ENCODE measurements at places on chromosomes 16 and 17.

DNA sequence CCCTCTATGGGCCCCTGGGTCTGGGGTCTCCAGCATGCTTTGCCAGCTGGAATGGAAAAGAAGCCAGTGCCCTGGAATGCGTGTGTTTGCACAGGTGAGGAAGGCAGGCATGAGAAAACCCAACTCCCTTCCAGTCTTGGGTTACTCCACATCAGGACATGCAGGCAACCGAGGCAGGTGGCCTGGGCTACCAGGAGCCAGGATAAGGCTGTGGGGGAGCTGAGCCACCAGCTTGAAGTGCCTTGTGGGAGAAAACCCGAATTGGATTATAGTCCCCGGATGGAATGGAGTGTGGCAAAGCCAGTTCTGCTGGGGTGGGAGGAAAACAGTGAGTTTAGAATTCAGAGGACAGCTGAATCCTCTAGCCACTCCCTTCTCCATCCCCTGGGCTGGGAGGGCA lies 7.2 kb downstream of the SRCIN1 start:
- DNase-seq = no peak

DNA sequence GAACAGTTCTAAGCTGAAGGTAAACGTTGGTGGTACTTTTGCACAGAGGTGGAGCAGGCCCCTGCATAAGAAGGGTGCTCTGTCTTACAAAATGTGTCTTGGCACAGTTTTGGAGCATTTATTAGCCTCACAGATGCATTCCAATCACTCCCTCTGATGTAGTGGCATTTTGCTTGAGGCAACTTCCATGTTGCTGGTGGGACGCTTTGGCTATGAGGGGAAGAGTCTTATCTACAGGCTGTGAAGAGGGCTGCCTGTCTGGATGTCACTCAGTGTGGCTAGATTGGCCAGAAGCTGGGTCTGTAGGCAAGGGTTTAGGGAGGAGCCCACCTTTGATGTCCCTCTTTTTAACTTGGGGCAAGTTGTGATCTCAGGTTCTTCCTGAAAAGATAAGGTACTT lies 2.6 kb upstream of the RARA start:
- DNase-seq = no peak

- no peak for DNase-seq
Observed at GRCh38 chr17:4583782-4584100, 588 bp upstream of the SMTNL2 start.

- no peak for DNase-seq
Observed at GRCh38 chr16:58264961-58265479, 29.8 kb downstream of the PRSS54 start.

GRCh38 chr16:9047689-9048301 lies 43.6 kb upstream of the HAPSTR1 start:
- no peak for DNase-seq

GRCh38 chr16:27500801-27501200 lies 48.9 kb downstream of the GTF3C1 start:
- DNase-seq = no peak

- DNase-seq = no peak
Observed at GRCh38 chr17:51050291-51051033, 70.2 kb downstream of the SPAG9 start.

- DNase-seq = no peak
Observed at GRCh38 chr17:72877348-72877747, 215.1 kb downstream of the SLC39A11 start.

- no peak for DNase-seq
Observed at GRCh38 chr16:28990375-28991040, 5.7 kb downstream of the LAT start.

- DNase-seq = no peak
Observed at GRCh38 chr16:88057656-88058055, 106.4 kb downstream of the BANP start.

DNA sequence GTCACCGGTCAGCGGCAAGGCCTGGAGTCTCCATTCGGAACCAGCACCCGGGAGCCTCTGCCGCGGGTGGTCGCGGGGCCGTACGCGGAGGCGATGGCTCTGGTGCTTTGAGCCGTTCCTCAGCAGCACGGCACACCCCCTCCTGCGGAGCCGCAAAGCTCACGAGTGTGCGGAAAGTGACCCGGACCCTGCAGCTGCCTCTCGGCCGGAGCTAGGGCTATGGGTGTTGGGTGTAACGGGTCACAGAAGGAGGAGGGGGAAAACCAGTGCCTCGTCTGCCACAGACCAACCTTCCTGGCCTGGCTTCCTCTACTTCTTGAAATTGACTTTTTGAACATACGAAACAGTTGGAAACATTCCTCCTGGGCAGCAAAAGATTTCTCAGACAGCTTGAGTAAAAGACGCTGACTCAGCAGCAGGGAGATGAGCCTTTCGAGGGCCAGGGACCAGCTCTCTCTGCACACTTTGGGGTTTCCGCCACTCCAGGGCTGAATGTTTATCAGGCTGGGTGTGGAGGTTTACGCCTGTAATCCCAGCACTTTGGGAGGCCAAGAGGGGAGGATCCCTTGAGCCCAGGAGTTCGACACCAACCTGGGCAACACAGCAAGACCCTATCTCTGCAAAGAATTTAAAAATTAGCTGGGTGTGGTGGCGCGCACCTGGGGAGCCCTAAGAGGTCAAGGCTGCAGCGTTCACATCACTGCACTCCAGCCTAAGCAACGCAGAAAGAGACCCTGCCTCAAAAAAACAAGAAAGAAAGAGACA lies 26.4 kb upstream of the PITPNA start:
- no peak for DNase-seq

- DNase-seq = no peak
Observed at GRCh38 chr17:80223838-80224497, 3.7 kb downstream of the SLC26A11 start.

DNA sequence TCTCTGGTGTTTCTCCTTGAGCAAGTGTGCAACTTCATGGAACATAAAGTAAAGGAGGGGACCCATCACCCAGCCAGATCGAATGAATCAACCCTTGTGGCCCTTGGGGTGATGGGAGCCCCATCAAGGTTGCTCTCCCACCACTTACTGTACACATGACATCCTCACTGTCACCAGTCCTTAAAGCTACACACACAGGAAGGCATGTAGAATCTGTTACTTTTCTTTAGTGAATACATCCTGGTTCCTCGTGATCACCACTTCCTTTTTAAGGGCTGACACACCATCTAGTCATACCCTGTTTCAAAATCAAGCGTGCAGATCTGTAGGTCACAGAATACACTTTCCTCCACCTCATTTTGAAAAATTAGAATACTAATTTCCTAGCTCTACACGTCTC lies 22.6 kb upstream of the MPHOSPH6 start:
- no peak for DNase-seq

DNA sequence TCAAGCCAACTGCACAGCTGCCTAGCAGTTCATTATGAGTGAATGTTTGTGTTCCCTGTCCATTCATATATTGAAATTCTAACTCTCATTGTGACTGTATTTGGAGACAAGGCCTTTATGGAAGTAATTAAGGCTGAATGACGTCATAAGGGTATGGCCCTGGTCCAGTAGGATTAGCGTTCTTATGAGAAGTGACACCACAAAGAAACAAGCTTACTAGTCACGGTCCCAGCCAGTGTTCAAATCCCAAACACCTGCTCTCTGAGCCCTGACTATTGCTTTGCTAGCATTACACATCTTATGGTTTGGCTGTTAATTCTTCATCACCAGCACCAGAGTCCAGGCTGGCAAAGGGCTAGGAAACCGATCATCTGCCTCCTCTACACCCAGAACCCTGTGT lies 2.2 kb downstream of the ZNF668 start:
- DNase-seq = no peak

DNA sequence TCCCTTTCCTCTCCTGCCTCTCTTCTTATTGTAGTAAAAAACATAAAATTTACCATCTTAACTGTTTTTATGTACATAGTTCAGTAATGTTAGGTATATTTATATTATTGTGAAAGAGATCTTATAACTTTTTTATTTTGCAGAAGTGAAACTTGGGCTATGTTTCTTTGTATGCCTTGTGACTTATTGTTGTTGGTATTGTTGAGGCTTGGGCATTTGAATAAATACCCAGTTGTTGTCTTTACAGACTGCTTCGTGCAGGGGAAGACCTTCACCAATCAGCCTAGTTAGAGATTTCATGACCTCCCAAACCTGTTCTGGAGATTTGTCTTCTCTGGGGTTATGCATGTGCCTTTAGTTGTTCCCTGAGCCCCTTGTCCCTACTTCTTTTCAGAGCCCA lies 31.9 kb downstream of the REXO5 start:
- DNase-seq = no peak

DNA sequence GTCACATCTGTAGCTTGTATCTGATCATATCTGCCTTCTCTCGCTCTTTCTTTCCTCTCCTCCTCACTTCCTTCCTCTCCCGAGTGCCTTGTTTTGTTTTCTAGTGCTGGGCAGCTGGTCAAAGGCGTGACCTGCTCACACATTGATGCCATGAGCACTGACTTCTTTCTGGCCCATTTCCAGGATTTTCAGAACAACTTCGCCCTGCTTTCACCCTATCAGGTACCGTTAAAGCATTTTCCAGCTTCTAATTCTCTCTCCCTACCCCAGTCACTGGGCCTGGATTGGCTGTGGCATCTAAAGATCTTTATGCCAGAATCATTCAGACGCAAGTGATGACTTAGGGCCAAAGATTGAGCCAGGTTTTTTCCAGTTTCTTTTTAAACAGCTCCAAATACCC lies 55.5 kb downstream of the OTOA start:
- no peak for DNase-seq

GRCh38 chr16:85103114-85104079 lies 8.9 kb downstream of the CIBAR2 start:
- DNase-seq = no peak

- DNase-seq = no peak
Observed at GRCh38 chr16:54289945-54290832, 3.6 kb upstream of the IRX3 start.

DNA sequence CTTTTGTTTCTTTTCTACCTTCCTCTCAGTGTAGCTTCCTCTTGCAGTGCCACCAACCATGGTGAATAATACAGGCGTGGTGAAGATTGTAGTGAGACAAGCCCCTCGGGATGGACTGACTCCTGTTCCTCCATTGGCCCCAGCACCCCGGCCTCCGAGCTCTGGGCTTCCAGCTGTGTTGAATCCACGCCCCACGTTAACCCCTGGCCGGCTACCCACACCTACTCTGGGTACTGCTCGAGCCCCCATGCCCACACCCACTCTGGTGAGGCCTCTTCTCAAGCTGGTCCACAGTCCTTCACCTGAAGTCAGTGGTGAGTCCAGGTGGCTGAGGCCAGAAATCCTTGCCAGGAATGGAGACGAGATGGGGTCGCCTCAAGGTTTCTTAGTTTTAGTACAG lies 23.9 kb downstream of the SRCAP start:
- DNase-seq = no peak

DNA sequence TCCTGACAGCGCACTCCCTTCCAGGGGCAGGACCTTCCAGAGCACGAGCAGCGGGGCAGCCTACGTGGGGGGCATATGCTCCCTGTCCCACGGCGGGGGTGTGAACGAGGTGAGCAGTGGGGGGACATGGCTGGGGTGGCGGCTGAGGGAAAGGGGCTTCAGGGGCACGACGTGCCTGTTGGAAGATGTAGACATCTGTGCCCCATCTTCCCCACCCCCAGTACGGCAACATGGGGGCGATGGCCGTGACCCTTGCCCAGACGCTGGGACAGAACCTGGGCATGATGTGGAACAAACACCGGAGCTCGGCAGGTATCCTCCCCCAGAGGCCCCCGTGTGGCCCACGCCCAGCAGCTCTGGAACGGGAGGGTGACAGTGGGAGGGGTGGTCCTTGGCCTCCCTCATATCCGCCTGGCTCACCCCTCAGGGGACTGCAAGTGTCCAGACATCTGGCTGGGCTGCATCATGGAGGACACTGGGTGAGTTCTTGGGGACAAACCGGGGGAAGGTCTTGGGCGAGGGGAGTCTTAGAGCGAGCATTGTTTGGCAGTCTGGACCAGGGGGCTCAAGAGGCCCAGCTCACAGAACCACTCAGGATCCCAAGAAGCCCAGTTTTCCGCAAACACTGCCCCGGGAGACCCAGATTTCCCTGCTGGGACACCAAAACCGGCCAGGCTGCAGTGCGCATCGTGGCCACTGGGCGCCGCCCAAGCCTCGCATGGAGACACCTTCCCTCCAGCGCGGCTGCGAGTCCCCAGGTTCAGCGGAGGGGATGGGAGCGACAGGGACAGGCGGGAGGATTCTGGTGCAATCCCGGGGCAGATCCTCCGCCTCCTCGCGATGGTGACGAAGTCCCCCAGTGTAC lies 15.7 kb downstream of the ADAM11 start:
- DNase-seq = peak; percentile 87

- DNase-seq = no peak
Observed at GRCh38 chr17:81405411-81405872, 10.2 kb downstream of the BAHCC1 start.

DNA sequence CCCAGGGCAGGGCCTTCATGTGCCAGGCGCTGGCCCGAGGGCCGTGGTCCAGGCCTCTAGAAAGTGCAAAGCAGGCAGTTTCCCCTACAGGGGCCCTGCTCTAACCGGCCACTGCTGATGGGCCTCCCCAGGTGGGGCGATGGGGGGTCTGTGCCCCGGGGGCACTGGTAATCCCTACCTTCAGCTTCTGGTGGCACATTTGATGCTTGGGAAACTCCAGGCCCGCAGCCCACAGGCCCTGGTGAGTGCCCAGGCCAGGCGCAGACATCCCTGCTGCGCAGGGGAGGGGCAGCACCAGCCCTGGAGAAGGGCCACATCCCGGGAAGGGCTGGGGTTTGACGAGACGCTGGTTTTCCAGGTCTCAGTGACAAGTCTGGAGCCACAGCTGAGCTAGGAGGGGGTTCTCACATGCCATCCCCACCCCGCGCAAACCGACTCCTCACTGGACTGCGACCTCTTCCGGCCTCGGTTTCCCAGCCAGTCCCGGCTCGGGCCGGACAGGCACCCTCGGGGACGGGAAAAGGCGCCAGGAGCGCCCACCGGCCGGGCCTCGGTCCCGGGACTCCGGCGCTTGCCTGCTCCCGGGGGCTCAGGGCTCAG lies 1.6 kb downstream of the DOC2B start:
- no peak for DNase-seq

- no peak for DNase-seq
Observed at GRCh38 chr16:84501077-84501735, 3.3 kb downstream of the MEAK7 start.

GRCh38 chr16:57950382-57950781 lies 20.5 kb downstream of the CNGB1 start:
- DNase-seq = no peak

GRCh38 chr17:67105213-67105612 lies 60.9 kb downstream of the CACNG1 start:
- DNase-seq = no peak

GRCh38 chr17:70668276-70668937 lies 499.1 kb downstream of the KCNJ2 start:
- DNase-seq = no peak

DNA sequence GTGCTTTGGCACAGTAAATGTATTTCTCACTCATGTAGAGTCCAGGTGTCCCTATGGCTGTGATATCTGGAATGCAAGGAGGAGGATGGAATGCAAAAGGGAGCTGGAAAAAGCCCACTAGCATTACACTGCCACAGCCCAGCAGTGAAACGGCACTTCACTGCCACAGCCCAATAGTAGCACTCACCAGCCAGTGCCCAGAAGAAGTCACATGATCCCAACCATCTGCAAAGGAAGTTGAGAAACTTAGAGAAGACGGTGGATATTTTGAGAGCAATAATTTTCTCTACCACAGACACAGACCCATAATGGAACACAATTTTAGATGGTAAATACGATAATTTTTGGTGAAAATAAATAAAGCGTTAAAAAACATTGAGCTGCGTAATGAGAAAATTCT lies 51.8 kb downstream of the C16orf82 start:
- DNase-seq = no peak
